ENCODE measurements at places on chromosomes 3 and 15.

DNA sequence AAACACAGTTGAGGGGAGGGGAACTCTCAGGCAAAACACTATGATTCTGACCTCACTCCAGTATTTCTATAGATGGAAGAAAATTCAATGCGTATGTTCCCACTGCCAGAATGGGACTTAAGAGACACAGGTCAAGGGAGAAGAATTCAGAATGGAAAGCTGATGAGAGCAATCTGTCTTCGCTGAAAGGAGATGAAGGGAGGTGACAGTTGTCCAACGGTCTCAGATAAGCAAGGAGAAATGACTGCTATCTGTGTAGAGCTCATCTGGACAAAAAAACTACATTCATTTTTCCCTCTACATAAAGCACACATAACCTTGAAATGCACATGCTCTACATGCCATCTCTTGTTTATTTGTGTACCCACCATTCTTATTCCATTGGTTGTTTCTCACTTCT, 405.1 kb downstream of the LSAMP start:
- DNase-seq = no peak

DNA sequence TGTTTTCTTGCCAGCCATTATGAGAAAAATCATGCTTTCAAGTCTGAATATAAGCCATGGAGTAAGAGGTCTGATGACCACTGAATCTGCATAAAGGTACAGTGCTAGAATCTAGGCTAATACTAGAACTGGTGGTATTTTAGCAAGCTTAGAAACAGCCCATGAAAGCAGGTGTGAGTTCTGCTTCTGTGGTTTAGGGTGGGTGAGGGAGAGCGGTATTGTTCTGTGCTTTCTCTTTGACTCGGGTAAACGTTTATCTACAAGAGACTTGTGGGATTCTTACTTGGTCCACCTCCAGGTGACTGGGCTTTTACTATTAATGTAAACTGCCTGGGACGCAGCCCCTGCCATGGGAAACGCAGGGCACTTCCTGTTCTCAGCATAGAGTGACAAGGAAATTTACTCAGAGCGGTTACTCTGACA, 55.2 kb downstream of the PGPEP1L start:
- DNase-seq = no peak

DNA sequence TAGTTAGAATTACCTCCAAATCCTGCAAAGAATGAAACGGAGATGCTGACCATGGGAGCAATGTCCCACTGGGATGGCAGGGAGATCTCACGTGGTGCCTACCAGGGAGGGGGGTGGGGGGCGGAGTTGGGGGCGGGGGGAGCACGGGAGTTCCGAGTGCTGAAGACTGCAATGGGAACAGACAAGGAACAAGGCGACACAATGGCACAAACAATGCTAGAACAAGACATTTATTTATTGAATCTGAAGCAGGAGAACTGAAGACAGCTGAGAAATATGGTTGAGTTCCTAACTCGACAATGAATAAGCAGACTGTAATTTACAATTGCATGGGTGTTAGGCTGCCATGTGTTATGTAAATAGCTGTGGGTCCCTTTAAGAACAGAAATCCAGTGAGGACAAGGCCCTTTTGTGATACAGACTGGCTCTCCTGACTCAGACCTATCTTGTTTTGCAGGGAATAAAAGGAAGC, 91.2 kb downstream of the AQP9 start:
- DNase-seq = no peak

DNA sequence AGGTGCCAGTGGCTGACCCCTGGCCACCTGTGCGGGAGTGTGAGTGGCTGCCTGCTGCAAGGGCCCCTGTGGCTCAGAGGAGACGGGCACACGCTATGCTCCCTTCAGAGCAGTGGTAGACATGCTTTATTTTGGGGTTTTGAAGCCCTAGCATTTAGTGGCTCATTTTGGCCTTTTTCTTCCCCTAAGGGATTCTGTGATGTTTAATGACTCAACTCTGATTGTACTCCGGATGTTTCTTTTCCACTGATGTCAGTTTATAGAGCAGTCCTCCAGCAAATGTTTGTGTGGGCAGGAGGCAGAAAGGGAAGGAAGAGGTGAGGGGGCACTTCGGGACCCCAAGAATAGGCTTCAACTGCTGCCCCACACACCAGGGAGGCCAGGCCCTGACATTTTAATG, 288.9 kb upstream of the C2CD4B start:
- no peak for DNase-seq

GRCh38 chr3:130379274-130379673, 33.8 kb downstream of the COL6A5 start:
- DNase-seq = no peak

DNA sequence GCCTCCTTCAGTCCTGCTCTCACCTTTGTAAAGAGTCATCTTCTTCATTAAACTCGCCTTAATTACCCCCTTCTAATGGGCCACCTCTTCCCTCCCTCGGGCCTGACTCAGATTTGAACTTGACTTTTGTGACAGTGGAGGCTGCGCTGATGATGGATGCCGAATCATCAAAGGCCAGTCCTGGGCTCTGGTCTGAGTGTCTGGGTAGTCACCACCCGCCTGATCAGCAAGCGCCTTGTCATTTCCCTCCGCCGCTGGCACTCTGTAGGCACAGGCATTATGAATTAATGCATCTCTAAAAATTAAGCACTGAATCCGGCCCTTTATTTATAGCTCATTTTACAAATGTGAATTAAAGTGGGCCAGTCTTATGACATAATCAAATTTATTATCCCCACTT, 116.7 kb upstream of the PROK2 start:
- DNase-seq = no peak

GRCh38 chr3:55203006-55203405, 275.1 kb upstream of the LRTM1 start:
- no peak for DNase-seq

DNA sequence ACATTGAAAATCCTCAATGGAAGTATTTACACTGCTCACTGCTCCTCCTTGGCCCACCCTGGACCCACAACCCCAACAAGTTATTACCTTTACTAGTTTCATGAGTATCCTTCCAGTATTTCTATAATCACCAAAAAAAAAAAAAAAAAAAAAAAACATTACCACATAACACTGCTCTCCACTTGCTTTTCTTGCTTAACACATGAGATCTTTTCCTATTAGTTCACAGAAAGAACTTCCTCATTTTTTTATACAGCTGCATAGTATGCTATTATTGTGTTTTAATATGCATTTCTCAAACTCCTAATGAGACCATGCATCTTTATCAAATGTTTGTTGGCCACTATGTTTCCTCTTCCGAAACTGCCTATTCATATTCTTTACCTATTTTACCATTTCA, 14.6 kb downstream of the GABPB1 start:
- DNase-seq = no peak

GRCh38 chr3:186361762-186362536, at the start of gene DGKG:
TSS of gene DGKG (minus strand) at chr3:186362234. CDS start at chr3:186320459, 41,775 bp downstream.
- DNase-seq = no peak

GRCh38 chr15:39461536-39462130, 119.2 kb upstream of the THBS1 start:
- DNase-seq = no peak

DNA sequence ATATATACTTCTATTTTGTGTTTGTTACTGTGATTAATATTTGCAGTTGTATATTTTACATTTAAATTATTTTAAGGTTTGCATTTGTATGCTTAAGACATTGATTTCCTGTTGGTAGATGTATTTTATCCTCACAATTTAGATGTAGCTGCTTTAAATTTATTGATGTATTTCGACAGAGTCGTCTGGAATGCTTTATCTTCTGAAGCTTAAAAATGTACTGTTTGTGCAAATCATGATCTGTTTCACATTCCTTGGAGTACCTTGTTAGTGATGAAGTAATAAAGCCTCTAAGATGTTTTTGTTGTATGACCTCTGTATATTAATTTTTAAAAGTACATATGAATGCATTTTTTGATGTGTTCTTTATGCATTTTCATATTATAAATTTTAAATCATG, 1.9 kb downstream of the CHD2 start:
- no peak for DNase-seq

DNA sequence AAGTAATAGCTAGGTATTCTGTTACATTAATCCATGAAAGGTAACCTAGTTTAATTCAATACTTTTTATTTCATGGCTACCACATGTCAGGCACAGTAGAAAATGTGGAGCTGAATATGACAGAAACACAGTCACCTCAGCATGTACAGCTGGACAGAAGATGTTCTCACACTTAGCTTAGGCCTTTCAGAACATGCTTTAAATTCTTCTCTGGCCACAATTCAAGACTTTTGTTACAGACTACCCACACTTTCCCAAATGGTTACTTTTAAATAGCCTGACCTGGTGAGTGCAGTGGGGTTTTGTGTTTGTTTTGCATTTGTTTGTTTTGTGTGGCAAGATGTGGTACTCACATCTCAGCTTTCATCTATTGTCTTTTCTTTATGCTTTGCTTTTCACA, 1079.5 kb downstream of the IGSF11 start:
- DNase-seq = no peak

DNA sequence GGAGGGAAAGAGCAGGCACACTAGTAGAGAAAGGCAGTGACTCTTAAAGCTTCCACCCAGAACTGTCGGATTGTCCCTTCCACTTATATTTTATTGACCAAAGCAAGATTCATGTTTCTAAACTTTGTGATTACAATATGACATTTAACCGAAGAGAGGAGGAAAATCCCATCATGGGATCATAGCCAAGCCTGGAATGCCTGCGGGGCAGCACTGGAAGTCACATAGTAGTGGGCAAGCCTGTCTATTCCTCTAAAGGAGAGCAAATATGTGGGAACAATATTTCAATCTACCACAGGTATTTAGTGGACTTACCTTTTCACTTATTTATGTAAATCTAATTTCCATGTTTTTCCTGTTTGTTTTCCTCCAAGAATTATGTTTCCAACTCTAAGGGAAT, 3.8 kb upstream of the TMOD3 start:
- no peak for DNase-seq

DNA sequence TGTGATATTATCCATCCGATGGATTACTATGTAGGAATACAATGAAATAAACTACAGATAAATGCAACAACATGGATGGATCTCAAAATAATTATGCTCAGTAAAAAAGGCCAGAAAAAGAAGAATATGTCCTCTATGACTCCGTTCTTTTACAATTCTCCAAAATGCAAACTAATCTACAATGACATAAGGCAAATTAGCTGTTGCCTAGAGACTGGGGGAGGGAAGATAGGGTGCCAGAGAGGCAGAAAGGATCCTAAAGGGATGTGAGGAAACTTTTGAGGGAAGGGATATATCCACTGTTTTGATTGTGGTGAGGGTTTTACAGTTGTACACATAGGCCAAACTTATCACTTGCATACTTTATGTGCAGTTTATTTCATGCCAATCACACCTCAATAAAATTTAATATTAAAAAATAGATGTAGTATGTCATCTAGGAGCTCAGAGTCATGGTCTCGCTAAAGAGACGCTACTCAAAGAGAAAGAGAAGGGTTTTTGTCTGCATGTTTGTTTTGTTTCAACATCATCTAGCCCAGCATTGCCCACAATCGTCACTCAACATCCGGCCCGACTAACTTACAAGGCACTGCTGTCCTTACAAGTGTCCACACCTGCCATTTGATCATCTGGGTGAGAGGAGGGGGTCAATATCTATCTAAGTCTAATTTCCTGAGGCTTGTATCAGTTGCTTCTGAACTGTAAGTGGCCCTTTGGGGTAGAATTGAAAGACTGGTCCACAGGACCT, 29.5 kb downstream of the HES1 start:
- DNase-seq = no peak

DNA sequence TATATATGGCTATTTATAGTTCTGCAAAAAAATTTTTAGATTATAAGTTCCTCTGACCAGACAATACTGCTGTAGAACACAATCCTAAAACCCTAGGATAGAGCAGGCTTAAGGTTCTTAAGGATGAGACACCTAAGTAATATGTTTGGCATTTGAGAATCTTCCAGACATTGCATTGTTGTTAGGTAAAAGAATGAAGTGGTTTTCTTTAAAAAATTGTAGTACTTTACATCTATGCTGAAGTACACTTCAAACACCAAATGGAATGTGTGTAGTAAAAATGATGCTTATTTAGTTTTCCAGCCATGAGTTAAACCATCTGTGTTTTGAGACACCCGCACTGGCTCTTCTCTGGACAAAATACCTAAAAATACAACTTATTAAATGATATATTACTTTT, 857.7 kb downstream of the OTOL1 start:
- DNase-seq = no peak

DNA sequence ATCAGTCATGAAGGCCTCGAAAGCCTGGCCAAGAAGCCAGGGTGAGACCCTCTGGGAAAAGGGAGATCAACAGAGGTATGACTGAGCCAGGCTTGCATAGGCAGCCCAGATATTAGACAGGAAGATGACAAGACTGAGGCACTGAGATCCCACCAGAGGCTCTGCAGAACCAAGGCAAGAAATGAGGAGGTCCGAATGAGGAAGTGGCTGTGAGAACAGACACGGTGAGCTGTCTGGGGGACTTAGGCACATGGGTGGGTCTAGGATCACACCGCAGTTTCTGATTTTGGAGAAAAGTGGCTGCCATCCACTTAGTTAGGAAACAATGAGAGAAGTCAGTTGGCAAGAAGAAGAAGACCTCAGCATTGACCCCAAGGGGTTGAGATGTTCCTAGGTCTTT, 31.5 kb upstream of the PRSS50 start:
- no peak for DNase-seq
